ENCODE measurements at places on chromosomes 2 and 18. TPM values are rescaled to one million over a fixed set of nuclear protein-coding genes. Genes with fewer than 3 reads are reported as not detected.

- peak; percentile 62 for DNase-seq
Measured at GRCh38 chr18:46518438-46518837, 138.6 kb downstream of the LOXHD1 start.

GRCh38 chr18:37844209-37844970 is 278.8 kb upstream of the CELF4 start:
- DNase-seq: no peak

DNA sequence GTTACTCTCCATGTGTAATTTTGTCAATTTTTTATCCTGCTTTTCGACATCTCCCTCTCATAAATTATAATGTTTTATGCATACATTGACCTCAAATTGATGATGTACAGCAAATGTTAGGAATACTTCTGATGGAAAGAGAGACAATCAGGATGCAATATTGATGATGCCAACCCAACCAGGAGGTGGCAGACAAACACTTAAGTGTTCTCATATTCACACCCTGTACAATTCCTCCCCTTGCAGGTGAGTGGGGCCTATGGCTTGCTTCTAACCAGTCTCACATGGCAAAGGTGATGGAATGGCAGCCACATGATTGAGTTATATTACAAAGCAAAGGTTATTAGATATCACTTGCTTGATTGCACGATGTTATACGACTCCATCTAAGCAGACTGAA is 594.3 kb upstream of the REG3G start:
- DNase-seq: peak; percentile 1

DNA sequence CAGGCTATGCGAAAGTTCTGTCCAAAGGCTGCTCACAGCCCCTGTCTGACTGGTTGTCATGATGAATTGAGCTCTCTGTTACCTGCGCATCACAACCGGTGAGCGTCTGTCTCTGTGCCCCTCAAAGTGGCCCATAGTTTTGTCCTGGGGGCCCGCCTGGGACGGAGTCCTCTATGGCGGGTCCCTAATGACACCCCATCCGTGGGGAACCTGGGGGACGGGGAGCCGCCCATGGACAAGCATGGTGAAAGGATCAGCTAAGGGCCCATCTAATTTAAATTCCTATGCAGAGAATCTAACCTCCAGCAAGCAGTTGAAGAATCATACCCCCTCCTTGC is 473 bp downstream of the ELMOD3 start:
- peak; percentile 48 for DNase-seq

- peak; percentile 31 for DNase-seq
Measured at GRCh38 chr2:241896746-241897201, 27.2 kb downstream of the RTP5 start.

Gene APLF
- total RNA-seq: 2.1 TPM

Gene AGXT
- total RNA-seq: not detected

DNA sequence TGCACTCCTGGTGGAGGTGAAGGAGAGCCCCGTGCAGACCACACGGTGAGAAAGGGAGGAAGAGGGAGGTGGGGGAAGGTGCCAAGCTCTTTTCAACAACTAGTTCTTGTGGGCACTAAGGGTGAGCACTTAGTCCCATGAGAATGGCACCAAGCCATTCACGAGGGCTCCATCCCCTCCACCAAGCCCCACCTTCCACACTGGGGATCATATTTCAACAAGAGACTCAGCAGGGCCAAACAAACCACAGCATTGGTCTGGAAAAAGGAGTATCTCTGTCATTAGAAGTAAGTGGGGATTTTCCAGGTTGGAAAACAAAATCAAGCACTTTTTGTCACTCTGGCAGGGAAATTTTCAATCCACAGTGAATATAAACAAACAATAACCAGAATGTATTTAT is 38.4 kb downstream of the ZAP70 start:
- peak; percentile 60 for DNase-seq

All from H7 (cell line).